NCI-H345 (cell line): ENCODE measurements at places on chromosomes 6 and 20.

DNA sequence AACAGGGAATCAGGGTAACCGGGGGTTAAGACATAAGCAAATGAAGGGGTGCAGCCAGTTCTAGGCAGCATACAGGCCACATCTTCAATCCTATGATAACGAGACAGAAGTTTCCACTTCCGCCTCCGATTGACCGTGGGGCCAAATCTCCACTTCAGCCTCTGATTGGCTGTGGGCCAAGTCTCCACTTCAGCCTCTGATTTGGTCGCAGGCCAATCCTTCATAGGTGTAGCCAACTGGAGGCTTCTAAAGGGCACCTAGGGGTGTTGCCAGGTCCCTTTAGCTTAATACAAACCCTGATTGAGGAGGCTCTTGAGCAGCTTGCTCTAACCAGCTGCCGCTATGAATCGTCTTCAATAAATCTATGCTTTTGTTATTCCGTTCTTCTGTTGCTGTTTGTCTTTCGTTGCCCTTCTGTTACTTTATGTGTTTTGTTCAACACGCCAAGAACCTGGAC lies 2.1 kb upstream of the ERGIC3 start:
- peak; percentile 98 for DNase-seq

- DNase-seq: no peak
Measured at GRCh38 chr20:50794181-50794845, 548 bp upstream of the BCAS4 start.

DNA sequence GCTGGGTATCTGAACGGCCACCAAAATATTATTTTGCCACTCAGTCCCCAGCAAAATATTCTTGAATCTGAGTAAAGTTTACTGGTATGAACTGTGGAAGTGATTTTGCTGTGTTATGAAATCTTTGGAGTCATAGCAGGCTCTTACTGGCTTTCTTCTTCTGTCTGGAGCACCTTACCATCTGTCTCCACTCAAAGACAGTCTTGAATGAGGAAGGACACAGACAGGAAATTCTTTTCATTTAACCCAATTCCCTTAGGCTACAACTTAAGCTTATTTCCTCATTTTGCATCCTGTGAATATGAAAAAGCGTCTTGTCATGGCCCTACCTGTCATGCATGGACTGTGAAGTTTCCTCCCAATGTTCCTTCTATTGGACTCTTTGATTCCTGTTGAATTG lies 24.7 kb downstream of the FNDC1 start:
- no peak for DNase-seq

- DNase-seq: no peak
Measured at GRCh38 chr20:58867211-58867610, 14.7 kb downstream of the GNAS start.

DNA sequence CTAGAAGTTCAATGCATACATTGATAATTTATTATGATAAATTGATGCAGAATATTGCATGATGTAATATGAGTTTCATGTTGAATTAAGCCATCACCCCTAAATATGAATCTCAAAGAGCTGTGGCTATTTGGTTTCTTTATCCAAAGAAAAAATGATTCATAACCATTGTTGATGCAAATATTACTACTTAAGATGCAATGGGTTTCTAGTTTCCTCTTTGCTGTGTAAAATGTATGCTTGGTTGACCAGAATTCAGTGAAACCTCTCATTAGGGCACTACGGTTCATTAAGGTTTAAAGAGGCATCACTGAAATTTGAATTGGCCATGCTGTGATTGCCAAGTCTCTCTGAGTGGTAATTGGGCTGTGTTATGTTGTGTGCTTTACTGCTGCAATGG lies 492.5 kb upstream of the FLRT3 start:
- DNase-seq: peak; percentile 48

DNA sequence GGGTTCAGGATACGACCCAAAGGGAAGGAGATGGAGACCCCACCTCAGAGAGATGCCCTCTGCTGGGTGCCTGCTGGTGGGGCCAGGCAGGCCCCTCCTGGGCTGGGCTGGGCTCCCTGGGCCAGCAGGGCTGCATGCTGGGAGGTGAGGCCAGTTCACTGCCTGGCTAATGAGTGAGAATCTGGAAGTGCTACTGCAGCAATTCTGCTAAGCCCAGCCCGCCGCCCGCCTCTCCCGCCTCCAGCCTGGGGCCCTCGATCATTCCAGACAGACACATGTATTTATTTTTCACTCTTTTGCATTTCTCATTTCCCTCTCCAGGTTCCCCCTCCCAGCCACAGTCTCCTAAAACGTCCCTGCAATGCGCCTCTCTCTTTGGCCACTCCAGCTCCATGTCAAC lies 79.6 kb downstream of the CDH22 start:
- DNase-seq: no peak
